Activated naive CD8-positive, alpha-beta T cell treated with anti-CD3 and anti-CD28 coated beads, Interleukin-2, amount 50 U/mL, for 24 hours (primary cell): ENCODE measurements at places on chromosomes 11 and 22.

DNA sequence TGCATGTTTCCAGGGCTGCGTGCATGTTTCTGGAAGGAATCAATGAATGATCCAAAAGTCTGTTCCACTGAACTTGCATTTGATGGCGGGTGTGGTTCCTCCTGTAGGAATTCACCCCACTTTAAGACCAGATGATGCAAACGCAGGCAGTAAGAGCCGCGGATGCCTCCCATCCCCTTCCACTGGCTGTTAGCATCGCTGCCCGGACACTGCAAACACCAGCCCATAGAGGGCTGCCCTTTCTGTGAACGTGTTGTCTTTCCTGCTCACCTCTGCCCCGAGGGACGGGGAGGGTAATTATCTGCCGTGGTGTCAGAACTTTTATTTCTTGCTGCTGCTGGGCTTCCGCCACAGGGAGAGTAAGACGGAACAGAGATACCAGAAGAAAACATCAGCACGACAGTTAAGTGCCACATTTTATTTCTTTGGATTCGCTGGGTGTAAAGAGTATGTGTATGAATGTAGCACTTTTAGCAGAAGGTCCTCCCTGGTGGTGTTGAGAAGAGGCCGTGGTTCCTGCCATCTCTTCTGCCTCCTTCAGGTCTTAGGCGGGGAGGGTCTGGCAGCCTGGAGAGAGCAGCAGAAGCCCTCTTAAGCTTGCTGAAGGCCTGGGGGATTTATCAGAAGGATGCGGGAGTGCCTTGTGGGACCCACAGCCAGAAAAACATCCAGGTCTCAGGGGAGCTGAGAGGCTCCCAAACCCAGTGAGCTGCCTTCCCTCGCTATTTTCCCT, 53.2 kb upstream of the NECTIN1 start:
- DNase-seq: no peak

- DNase-seq: no peak
These were observed 42.9 kb downstream of the IGF2 start for GRCh38 chr11:2096011-2096918.

GRCh38 chr22:40911772-40912171, 39.4 kb upstream of the RBX1 start:
- DNase-seq: no peak

GRCh38 chr11:134478611-134479010, 66.6 kb upstream of the B3GAT1 start:
- DNase-seq: no peak

DNA sequence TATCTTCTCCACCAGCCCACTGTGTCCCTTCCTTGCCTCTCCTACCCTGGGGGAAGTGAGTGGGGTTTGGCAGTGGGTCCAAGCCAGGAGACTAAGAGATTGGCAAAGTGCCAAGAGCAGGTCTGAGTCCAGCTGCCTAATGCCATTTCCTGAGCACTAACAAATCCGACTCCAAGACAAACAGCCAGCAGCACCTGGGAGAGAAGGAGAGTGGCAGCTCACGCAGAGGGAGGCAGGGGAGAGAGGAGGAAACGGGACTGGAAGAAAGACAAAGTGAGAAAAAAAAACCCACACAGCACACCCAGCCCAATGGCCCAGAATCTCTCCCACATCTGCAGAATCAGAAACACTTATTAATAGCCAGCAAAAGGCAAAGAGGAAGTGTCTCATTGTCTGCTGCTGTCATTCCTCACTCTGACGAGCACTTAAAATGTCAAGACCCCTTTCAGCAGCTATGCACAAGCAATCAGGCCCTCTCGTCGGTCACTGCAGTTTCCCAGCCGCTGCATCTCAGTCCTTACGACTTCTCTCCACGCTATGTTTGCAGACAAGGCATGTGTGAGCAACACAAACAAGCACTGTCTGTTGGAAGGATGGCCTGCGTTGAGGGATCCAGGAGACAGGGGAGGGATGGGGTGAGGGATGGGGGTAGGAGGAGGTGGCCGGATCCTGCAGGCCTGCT, 558.4 kb upstream of the CADM1 start:
- no peak for DNase-seq

GRCh38 chr11:34052608-34053160, 1.2 kb downstream of the CAPRIN1 start:
- peak; percentile 34 for DNase-seq

GRCh38 chr11:120900643-120901042, 123.3 kb upstream of the TBCEL start:
- DNase-seq: no peak

DNA sequence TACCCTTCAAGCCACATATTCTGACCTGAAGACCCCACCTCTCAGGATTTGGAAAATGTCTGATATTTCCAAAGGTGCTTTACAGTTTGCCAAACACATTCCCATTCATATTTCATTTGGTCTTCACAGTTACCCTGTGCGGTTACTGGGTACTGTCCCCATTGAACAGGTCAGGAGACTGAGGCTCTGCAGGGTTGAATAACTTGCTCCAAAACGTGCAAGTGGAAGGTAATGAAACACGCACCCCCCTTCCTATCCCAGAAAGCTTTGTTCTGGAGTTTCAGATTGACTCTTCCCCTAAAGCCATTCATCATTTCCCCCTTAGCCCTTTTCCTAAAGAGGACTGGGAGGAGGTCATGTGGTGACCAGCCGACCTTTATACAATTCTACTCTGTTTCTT, 18.8 kb downstream of the MICAL2 start:
- DNase-seq: no peak

DNA sequence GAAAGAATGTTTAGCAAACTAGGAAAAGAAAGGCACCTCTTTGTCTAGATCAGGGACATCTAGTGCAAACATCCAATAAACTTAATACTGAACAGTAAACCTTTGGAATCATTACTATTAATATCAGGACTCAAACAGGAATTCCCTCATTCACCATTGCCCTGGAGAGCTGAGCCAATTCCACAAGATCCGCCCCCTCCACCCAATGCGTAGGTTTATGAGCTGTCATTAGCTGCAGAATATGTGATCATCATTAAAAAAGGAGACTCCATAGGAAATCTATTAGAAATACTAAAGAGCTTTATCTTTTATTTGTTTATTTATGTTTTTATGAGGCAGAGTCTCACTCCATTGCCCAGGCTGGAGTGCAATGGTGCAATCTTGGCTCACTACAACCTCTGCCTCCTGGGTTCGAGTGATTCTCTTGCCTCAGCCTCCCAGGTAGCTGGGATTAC, 5.5 kb downstream of the IL17REL start:
- no peak for DNase-seq

GRCh38 chr22:39777716-39778454, 115.7 kb downstream of the ENTHD1 start:
- DNase-seq: no peak

GRCh38 chr11:72642043-72642883, 32.0 kb downstream of the PDE2A start:
- peak; percentile 16 for DNase-seq

GRCh38 chr22:40043081-40043480, 48.3 kb downstream of the FAM83F start:
- no peak for DNase-seq

DNA sequence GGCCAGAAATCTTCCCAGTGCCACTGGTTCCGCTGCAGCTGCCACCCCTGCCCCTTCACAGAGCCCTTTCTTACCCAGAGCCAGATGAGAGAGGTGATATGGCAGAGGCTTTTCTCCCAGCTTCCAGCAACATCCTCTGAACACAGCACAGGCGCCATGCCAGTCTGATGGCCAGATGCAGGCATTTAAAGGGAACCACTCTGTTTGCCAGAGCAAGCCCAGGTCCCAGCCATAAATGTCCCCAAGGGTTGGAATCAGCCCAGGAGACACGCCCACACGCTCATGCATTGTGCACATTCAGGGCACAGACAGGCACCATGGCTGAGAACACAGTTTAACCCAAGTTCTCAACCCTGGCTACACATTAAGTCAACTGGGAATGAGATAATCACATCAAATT, 114.3 kb upstream of the CSNK2A3 start:
- DNase-seq: no peak

DNA sequence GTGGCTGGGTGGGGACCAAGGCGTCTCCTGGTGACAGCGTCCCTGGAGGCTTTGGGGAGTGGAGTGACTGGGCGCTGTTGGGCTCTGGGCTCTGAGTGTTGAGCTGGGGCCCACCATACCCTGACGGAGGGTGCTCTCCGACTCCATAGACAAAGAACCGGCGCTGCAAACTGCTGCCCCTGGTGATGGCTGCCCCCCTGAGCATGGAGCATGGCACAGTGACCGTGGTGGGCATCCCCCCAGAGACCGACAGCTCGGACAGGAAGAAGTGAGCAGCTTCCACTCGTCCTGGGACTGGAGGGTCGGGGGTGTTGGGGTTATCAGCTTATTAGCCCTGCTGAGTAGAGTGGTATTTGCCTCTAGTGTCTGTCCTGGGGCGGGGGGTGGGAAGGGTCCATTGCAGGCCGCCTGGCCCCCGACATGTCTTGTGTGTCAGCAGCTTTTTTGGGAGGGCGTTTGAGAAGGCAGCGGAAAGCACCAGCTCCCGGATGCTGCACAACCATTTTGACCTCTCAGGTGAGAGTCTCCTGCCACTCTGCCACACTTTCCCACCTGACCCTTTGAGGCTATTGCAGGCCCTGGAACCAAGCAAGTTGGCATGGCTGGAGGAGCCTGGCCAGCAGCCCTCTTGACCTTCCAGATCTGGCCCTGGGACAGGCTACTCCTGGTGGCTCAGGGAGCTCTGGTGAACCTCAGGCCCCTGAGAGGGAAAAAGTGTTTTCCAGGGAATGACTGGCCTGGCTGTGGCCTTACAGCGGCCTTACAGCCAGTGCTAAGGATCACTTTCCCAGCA, 7.6 kb downstream of the CLDN5 start:
- DNase-seq: no peak

DNA sequence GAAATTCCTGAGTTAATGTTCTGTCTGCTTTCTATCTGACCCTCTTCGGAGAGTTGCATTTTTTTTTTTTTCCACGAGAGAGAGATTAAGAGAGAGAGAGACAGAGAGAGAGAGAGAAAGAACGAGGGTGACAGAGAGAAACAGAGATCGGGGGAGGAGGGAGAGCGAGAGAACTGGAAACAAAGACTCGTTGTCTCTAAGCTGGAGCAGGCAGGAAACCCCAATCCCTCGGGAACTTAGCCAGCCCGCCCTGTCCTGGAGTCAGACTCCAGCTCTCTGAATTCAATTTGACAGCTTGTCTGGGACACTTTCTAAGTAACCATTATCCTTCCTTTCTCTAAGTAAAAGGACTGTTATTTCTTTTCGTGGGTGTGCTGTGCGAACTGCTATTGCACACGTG, 76.9 kb downstream of the KCNJ1 start:
- no peak for DNase-seq

- no peak for DNase-seq
These were observed 547 bp downstream of the TUBA8 start for GRCh38 chr22:18110954-18111758.

DNA sequence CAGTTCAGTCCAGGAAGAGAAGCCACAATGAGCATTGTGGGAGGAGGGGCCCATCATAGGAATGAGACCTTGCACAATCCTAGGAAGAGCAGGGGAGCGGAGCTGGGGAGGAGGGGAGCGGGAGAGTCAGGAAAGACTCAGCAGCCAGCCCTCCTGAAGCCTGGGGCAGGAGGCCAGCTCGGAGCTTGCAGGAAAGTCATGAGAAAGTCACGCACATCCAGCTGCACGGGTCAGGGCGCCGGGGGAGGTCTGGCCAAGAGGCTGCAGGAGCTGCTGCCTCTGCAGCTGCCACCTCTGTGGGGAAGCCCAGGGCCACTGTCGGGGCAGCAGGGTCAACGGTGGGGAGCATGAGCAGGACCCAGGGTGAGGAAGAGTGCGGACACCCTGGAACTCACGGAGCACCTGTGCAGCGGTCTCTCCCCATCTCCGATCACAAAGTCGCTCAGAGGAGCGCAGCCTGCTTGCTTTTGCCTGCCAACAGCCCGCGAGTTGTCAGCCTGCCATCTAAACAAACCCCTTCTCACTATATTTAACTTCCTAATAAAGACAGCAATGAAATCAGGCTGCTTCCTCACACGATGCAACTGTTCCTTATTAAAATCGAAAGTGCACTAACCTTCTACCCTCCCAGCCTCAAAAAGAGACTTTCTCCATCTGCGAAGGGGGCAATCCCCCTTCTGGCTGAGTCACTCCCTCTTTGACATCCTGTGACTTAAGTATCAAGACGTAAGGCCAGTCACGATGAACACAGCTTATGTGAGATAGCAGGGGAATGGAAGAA, 52.9 kb upstream of the RTL6 start:
- DNase-seq: peak; percentile 22

GRCh38 chr11:82858556-82859091, 41.6 kb downstream of the PRCP start:
- no peak for DNase-seq

DNA sequence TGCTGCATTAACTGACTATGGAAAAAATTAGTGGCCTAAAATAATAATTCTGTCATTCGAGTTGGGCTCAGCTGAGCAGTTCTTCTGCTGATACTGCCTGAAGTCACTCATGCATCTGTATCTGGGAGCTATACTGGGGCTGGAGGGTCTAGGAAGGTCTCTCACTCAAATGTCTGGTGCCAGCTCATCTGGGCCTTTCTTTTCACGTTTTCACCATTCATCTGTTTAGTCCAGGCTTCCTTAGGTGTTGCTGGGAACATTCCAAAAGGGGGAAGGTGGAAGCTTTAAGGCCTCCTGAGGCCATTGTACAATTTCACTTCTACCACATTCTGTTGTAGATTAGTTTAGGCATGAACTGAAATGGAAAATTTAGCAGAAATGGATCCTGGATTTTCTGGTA, 28.0 kb downstream of the YAP1 start:
- DNase-seq: no peak

DNA sequence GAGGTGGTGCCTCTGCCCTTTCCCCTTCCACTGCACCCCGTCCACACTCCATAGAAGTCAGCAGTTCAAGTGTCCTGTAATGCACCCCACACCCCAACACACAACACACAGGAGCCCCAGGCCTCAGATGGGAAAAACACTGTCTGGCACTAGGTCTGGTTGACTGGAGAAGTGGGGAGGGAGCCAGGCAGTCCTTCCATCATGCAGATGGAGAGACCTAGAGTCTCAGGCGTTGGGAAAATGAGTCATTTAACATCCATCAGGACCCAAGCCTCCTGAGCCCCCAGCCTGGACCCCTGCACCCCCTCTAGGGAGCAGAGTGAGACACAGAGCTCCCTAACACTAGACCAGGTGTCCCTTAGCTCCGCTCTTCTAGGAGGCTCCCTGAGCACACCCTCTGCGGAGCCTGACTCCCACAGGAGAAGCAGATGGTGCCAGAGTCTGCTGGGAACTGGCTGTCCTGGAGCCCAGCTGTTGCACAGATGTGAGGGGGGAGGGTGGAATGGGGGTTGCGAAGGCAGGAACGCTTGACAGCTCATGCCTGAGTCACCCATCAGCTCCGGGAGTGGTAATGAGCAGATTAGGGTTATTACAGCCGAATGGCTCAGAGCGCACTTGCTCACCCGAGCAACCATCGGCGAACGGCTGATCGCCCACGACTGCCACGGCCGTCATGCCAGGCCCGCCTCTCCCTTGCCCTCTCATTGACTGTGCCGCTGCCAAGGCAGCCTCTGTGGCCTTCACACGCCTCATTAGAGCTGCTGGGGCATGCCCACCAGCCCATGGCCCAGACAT, 22.1 kb upstream of the SYT7 start:
- no peak for DNase-seq

- peak; percentile 39 for DNase-seq
These were observed 3.8 kb downstream of the RSPH14 start for GRCh38 chr22:23137905-23138561.

GRCh38 chr11:14015711-14016110, 53.2 kb downstream of the SPON1 start:
- no peak for DNase-seq
